ENCODE measurements at places on chromosomes 6 and 20. TPM values are rescaled to one million over a fixed set of nuclear protein-coding genes. Genes with fewer than 3 reads are reported as not detected.
A peak's percentile ranks its signal among the peaks of the same experiment; 100 is the strongest.

The CPXM1 gene
- total RNA-seq, result 9.6 TPM

The C20orf141 gene
- total RNA-seq, result not detected

The LINC00237 gene
- total RNA-seq, result not detected

The LTB gene
- total RNA-seq, result 0.90 TPM

The PSMB9 gene
- total RNA-seq, result 25.6 TPM

The OSER1 gene
- 24.3 TPM for total RNA-seq

The TGM2 gene
- total RNA-seq, result 500 TPM

The B3GAT2 gene
- total RNA-seq, result not detected

The FAM209B gene
- 0.65 TPM for total RNA-seq

The MYT1 gene
- not detected for total RNA-seq

The RNF8 gene
- 14.0 TPM for total RNA-seq

The CDH26 gene
- 2.1 TPM for total RNA-seq

The SF3B5 gene
- total RNA-seq, result 81.3 TPM

The ARMC12 gene
- total RNA-seq, result 1.1 TPM

The EGFL8 gene
- 19.2 TPM for total RNA-seq

DNA sequence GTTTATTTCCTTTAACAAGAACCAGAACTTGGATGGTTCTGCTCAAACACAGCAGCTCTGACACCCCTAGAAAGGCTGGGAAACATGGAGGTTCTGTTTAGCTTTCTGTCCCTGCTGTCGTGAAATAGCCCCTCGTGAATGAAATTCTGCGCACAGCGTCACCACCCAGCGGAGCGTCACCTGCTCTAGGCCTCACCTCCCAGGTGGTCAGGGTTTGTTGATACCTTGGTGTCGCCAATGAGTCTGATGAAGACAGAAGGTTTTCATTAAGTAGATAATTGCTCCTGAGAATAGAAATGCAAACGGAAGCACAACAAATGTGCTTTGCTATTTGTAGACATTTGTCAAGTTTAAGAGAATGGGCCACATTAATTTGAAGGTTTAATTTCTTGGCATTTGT, 135.1 kb downstream of the EDN3 start:
- no peak for DNase-seq

DNA sequence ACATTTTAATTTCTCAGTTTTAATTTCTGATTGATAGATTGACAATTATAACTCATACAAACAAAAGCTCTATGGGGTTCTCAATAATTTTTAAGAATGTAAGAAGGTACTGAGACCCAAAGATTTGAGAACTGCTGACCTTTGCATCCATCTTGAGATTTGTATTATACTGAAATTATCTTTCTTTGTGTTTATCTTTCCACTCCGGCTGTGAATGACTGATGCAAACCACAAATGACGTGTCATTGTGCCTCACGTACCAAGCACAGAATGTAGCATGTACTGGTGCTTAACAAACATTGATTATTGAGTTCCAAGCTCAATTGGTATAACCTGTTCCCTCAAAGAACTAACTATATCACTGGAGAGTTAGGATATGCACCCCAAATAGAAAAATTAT, 152.1 kb upstream of the SMLR1 start:
- DNase-seq, result no peak

DNA sequence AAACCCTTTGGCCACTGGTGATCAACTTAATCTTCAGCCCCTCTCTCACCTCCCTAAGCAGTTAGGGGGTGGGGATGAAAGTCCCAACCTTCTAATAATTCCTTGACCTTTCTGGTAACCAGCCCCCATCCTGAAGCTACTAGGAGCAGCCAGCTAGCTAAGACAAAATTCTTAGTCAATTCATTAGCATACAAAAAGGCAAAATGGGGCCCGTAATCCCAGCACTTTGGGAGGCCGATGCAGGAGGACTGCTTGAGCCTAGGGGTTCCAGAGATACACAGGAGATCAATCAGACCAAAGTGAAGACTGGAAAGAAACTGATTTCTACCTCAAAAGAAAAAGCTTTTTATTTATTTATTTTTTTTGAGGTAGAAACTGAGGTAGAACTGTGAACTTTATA, 1.8 kb downstream of the ASCC3 start:
- DNase-seq, result no peak

DNA sequence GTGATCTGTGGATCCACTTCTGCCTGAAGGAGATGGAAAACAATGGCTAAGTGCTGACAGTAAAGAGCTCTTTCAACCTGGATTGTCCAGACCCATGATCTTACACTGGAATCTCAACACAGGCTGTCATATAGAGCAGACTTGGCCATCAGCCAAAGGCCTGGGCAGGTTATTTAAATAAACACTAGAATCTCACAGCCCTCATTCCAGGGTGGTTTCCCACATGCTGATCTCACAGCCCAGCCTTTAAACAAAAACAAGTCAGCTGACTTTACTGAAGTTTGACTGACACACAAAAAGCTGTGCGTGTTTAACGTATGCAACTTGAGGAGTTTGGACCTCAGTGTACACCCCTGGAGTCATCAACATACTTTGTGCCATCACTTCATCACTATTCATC, 28.4 kb downstream of the SYNDIG1 start:
- DNase-seq, result no peak

GRCh38 chr6:50962213-50962759, 143.6 kb downstream of the TFAP2B start:
- DNase-seq, result no peak

GRCh38 chr6:33195304-33196165, 3.3 kb upstream of the COL11A2 start:
- no peak for DNase-seq

GRCh38 chr20:37888641-37889040, 14.3 kb upstream of the VSTM2L start:
- no peak for DNase-seq

DNA sequence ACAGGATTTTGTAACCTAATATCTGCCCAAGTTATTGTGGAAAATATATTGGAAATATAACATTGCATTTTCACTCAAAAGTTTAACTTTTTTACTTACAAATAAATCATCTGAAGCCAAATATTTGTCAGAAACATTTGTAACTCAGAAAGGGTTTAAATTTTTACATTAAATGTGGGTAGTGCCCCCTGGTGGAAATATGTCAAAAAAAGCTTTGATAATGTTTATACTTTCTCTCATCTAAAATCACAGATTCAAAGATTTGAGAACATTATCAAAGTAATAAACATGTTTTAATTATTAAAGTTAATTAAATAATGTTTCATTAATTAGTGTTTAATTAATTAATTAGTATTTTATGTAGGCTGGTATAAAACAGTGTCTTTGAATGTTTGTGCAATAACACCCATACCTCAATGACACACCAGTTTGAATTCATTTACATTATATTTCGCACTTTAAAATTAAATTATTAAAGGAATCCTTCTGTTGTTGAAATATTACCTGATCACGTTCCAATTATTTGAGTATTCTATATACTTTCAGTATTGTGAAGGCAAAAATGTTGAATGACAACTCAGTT, 320.1 kb upstream of the FKBP1C start:
- no peak for DNase-seq

GRCh38 chr20:29301624-29302259, 1955.7 kb upstream of the DEFB115 start:
- peak; percentile 83 for DNase-seq

DNA sequence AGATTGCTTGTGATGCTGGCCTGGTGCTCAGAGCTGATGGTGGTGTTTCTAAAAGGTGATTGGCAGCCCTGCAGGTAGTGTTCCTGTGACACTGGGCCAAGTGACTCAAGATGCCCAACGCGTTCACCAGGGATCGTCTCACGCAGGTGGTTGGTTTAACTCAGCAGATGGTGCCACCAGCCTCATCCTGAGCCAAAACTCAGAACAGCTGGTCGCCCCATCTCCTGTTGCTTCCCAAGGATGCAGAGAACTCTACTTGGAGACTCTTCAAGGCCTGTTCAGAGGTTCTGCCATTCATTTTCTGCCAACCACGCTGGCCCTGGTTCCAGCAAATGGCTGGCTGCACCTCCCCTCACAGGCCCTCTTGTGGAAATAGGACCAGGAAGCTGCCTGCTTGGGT, 394.4 kb downstream of the CDH26 start:
- no peak for DNase-seq

GRCh38 chr6:40185486-40185885, 251.2 kb upstream of the MOCS1 start:
- no peak for DNase-seq

GRCh38 chr6:72621291-72622093, at the start of gene KCNQ5:
KCNQ5 (plus strand) TSS chr6:72622064.
- DNase-seq, result no peak

DNA sequence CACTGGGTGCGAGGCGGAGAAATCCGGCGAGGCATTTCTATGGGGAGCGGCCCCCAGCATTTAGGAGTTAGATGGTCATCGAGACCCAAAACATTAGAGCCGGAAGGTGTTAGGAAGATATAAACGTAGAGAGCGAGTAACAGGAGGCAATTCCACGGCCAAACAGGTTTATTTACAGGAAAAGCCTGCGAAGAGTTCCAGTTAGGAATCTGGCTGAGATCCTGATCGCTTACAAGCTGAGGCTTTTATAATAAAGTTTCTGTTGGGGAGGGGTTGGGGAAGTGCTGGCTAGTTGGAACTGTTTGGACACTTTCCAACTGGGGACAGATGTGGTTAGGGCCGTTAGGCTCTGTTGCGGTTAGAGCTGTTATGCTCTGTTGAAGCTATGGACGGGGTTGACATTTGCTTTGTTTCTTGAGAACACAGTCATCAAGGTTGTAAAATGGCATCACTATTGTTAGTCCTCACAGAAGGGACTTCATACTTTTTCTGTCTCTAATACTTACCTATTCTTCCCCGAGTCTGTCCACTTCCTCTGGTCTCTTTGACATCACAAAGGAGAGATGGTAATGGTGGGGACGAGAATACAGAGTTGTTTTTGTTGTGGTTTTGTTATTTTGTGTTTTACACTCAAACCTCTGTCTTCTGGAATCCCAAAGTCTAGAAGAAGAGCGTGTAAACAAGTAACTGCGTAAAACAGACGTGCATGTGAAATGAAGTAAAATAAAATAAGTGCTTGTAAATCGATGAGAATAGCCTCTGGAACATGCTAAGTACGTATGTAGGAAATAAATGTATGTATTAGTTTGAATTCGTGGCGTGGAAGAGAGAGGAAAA, 554 bp upstream of the ZSCAN31 start:
- no peak for DNase-seq

GRCh38 chr6:132443206-132443605, 41.9 kb upstream of the MOXD1 start:
- no peak for DNase-seq

- no peak for DNase-seq
Measured at GRCh38 chr20:54681869-54682268, 206.5 kb downstream of the DOK5 start.

DNA sequence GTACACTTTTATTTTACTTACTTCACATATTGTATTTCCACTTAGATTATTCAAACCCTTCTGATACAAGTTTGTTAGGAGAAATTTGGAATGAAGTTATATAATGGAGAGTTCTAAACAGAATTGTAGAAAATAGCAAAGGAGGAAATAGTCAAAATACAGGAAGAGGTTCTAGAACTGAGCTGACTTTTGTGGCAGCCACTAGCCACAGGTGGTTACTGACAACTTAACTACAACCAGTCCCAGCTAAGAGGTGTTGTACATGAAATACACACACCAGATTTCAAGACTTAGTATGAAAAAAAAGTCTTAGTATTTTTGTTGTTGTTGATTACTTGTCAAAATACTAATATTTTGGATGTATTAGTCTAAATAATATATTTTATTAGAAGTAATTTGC, 727.4 kb upstream of the CITED2 start:
- no peak for DNase-seq

DNA sequence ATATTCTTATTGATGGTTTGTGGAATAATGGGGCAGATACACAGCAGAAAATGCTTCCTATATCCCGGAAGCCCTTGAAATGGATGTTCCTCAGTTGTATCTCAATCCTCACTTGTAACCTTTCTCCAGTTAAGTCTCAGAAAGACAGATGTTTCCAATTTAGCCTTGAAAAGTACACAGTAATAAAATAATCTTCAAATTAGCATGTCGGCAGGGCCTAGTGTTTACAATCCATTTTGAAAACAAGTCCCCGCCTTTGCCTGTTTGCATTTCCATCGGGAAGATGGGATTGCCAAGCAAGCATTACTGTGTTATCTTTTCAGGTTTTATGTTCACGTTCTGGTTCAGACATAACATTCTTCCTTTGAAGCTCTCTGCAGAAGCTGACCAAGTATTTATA, 41.5 kb downstream of the SNRNP48 start:
- no peak for DNase-seq

DNA sequence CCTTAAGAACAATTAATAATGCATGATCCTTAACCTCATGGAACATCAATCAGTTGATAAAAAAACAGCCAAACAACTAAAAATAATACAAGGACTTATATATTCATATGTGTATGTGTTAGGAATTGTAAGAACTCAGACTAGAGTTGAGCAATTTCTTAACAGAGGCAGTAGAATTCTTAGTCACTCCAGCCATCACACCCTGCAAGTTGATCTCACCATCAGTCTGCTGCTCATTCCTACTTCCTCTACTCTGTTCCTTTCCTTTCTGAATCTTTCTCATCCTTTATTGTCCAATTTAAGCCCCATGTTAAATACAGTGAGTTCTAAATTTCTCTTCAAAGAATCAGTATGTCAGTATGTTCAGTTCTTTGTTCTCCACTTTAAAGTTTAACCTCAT, 2.6 kb downstream of the ZNF165 start:
- DNase-seq, result no peak

DNA sequence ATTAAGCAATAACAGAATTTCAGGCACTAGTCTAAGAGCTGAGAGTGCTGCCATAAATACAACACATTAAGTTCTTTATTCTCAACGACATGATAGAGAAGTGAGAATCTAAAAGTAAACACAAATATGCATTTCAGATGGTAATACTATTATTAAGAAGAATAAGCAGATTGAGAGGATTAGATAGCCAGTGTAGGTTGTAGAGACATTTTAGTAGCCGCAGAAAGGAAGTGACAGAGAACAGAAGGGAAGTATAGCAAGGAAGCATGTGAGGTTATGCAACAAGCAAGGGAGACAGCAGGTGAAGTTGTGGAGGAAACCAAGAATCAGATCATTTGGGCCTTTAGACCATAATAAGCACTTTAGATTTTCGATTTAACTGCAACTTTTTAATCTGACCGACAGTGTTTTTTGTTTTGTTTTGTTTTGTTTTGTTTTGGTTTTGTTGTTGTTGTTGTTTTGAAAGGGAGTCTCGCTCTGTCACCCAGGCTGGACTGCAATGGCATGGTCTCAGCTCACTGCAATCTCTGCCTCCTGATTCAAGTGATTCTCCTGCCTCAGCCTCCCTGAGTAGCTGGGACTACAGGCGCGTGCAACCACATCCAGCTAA, 737.0 kb upstream of the ADGRB3 start:
- DNase-seq, result no peak

DNA sequence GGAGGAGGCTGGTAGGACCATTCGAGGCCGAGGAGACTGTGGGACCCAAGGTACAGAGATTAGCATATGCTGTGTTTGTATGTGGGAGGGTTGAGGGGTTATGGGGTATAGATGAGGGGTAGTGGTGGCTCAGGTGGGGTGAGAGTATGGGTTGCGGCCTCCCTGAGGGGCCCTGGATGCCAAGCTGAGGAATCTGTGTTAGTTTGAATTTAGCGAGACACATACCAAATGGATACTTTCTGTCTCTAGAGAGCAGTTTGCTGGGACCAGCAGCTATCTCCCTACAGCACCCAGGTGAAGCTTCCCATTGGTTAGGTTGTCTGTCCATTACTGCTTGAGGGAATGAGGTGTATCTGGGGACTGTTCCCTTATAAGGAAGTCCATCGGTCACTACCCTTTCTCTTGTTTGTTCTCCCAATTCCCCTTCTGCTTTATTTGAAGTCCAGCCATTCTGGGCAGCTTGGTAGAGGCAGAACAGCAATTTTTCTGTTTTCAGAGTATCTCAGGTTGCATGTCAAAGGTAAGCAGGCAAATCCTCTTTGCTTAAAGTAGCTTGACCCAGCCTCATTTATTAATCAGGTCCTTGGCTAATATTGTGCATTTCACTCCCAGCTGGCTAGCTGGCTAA, 15.2 kb downstream of the CHMP4B start:
- DNase-seq, result no peak

All from posterior vena cava (tissue), 2 donors.